ENCODE measurements at places on chromosomes 5 and 9.

DNA sequence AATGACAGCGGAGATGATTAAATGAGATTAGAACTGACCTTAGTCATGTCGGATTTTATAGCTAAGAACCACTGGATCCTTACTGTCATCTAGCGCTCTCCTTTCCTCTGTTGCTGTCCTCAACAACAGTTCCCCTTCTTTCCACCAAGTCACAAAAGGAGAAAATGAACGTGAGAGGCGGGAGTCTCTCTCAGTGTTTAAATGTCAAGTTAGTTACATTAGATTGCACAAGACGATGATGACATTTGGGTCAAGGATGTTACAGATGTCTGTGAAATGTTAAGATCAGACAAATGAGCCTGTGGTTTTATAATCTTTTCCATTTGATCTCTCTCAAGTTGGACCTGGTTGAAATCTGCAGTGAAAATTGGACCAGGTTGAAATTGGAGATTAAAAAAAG, 53.5 kb downstream of the FBXO38 start:
- no peak for DNase-seq

DNA sequence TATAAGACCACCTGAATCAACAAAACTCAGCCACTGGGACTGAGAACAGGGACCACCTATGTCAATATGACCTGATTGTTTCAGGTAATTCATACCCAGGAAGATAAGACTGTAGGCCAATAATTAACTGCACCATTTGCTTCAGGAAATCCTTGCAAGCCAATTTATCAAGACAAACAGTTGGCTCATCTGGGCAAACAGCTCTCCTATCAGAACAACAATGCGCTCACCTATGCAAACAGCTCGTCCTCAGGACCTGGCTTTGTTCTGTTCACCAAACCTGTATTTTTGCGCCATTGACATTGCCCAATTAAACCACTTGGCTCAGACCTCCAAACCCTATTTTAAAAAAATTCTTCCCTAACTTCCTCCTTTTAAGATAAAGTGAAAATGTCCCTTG, 92.3 kb upstream of the MARCHF11 start:
- no peak for DNase-seq

DNA sequence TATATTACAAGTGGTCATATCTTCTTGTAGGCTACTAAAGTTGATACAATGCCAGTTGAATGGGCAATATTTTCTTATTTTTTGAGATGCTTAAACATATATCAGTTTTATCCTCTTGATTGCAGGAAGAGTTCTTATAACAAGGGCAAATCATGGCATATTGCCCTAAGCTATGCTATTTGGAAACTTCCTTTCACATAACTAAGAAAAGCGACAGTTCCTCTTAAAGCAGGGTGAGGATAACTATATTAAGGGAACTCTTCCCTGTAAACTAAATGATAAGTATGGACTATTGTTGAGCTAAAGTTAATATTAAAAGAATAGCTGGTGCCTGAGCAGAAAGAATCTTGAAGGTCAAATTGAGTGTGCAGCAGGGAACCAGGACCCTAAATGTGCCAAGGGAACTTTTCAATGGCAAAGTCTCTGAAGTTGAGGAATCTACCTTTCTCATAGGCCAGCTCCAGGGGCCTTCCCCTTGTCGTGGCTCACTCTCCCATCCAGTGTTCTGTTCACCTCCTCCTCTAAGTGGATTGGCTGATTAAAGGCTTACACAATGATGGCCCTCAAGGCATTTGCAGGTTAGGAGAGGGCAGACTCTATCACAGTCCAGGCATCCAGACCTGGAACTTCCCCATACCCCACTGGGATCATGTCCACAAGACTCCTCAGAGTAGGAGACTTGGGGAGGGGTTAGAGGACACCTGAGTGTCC, 26.8 kb downstream of the FYB1 start:
- no peak for DNase-seq

DNA sequence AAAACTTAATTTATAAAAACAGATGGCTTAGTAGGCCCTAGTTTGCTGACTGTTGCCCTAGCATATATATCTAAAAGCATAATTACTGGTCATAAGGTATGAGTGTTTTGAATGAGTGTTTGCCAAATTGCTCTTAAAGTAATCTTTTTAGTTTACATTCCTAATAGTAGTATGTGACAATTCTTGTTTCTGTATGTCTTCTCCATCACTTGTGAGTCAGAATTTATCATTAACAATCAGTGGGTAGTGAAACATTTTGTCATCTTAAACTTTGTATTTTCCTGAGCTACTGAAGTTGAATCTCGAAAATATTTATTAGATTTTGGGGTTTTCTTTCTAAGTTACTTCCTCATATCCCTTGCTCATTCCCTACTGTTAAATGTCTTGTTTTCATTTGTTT, 49.6 kb downstream of the APC start:
- no peak for DNase-seq

DNA sequence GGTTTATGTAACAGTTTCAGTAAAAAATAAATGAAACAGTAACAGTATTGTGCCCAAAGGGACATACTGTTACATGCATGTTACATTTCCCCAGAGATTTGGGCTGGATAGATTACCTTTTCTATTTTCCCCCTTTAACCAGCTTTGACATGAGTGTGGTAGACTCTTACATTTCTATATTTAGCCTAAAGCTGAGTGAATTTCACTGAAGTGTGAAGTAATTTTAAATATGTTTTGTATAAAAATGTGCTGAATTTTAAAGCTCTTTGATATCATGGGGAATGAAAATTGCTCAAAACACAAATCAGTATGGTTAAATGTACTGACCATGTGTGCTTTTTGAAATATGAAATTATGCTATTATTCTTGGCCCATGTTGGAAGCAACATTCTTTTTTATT, 122.3 kb upstream of the CDH10 start:
- DNase-seq: no peak

DNA sequence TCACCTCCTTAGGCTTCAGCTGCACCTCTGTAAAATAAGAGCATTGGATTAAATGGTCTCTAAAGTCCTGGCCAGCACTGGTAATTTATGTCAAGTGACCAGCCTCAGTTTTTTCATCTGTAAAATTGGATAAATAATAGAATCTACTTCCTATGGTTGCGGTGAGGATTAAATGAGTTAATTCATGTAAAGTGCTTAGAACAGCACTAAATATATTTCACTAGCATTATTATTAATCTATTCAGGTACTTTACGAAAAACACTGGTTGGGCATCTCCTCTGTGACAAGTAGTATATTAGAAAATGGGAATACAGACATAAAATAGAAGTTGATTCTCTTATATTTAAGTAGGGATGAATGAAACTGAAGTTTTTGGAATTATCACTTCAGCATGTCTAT, 13.8 kb upstream of the TMEM245 start:
- no peak for DNase-seq

DNA sequence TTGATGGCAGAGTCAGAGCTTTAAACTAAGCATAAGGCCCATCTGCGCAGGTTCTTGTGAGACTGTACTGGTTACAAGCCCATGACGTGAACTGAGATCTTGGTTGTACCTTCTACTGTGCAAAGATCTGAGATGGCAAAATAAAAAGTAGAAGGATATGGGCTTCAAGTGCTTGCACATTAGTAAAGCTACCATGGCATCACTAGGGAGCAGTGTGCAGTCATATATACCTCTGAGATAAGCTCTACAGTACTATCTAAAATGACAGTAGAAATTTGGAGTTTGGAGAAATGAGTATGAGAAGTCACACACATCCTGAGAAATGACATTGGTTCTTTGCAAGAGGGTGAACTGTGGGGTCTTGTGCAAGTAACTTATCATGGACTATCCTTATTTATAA, 408.2 kb upstream of the PRR16 start:
- no peak for DNase-seq

DNA sequence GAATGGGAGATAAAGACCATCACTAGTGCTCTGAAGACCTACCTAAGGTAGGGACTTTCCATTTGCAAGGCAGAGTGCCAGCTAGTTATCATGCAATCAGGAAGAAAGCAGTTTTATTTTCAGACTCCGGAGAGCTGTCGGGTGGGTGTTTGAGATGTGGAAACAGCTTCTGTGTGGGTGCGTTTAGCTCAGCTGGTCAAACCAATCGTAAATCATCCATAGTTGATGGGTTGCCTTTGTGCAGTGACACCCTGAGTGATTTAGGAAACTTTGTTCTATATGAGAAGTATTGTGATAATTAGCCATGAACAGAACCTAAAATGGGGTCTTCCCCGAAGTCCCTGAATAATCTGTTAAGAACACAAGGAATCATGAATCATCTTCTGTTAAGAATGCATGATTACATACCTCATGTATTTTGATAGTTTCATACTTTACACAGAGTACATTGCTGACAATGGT, 284.3 kb downstream of the ARHGAP26 start:
- DNase-seq: peak; percentile 24

DNA sequence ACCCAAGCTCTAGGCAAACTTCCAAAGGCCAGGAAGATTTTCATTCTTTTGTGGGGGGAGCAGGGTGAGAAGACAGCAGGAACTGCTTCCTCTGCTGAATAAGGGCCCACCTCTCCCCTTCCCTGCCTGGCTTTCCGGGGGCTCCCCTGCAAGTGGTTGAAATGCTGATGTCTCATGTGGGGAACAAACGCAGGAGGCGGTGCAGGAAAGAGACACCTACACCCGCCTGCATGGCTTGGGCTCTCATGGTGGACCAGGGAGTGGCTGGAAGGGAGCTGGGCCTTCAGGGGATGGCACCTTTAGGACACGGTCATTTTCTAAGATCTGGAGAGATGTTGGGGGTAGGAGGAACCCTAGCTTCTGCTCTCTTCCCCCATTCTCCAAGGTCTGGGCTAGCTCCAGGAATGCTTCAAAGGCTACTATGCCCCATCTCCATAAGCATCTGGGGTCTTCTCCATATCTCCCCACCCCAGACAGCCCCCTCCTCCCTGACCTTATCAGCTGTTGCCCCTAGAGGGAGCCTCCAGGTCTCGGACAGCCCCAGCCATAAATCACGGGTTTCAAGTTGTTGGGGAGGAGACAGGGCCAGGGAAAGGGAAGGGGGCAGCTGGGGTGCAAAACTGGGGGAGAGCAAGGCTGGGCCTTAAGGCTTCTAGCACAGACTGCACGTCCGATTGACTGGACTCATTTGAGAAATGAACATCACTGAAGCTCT, 76.6 kb downstream of the PSD2 start:
- DNase-seq: no peak

DNA sequence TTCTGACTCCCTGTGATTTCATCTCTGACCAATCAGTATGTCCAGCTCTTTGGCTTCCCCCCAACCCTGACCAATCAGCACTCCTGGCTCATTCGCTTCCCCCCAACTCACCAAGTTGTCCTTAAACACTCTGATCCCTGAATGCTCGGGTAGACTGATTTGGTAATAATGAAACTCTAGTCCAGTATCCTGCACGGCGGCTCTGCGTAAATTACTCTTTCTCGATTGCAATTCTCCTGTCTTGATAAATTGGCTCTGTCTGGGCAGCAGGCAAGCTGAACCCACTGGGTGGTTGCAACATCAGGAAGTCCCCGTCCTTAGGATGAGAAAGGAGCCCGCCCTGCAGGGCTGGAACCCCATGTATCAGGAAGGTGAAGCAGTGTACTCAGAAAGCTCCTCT, 10.4 kb downstream of the FCN2 start:
- DNase-seq: no peak

DNA sequence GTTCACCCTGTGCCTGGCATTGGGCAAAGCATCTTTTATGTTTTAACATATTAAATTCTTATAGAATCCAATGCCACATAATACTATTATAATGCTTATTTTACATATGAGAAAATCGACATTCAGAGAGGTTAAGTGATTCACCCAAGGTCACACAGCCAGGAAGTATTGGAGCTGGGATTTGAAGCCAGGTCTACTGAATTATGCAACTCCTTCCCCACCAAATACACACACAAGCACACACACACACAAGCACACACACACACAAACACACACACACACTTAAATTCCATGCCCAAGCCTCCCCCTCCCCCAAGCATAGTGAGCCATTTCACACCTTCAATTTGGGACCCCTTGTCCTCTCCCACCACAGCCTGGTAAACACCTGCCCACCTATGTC, 37.4 kb downstream of the UBE2QL1 start:
- no peak for DNase-seq

DNA sequence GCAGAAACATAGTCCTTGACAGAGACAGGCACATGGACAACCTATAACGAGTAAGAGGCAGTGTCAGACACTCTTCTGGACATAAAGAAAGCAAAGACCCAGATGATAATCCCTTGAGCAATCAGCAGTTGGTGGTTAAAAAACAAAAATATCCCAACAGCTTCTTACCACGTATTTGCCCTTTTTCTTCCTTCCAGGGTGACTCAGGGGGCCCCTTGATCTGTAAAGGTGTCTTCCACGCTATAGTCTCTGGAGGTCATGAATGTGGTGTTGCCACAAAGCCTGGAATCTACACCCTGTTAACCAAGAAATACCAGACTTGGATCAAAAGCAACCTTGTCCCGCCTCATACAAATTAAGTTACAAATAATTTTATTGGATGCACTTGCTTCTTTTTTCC, 9.5 kb downstream of the GZMK start:
- no peak for DNase-seq

DNA sequence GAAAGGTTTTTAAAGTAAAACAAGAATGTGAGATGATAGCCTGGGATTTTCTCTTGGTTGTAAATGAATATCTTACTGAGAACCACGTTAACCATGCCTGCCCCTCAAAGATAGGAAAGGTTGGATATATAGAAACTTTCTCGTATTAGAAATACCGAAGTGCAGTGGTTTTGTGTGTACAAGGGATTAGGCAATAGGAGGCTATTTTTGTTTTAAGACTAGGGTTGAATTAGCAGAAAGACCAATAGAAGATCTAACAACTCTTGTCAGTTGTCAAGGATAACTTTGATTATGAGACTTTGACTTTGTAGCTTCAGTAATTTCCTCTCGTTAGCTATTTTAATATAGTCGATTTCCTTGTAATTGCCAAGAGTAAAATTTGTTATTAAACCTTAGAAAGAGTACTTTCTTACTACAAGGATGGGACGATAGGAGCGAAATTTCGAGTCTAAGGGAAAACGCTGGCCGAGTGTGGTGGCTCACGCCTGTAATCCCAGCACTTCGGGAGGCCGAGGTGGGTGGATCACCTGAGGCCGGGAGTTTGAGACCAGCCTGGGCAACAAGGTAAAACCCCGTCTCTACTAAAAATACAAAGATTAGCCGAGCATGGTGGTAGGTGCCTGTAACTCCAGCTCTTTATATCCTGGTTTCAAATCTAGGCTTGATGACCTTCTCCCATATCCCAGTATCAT, 838 bp downstream of the POLK start:
- DNase-seq: peak; percentile 2

DNA sequence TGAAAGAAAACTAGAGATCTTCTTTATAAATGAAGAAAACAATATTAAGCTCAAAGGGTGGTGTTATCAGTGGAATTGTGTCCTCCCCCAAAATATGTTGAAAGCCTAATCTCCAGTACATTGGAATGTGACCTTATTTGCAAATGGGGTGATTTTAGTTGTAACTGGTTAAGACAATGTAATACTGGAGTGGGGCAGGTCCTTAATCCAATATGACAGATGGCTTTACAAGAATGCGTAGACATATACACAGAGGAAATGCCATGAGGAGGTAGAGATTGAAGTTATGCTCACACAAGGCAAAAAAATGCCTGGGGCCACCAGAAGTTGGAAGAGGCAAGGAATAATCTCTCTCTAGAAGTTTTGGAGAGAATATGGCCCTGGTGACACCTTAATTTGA, 13.7 kb upstream of the TRIM32 start:
- no peak for DNase-seq

Data from CD4-positive, alpha-beta T cell treated with Interleukin-21 for 1 hour (primary cell).